Activated B cell treated with CpG ODN at 0.5 μM for 24 hours (primary cell): ENCODE measurements at places on chromosomes 1 and 21. TPM values are rescaled to one million over a fixed set of nuclear protein-coding genes. Genes with fewer than 3 reads are reported as not detected.

Gene LCE2A
- not detected in 2 replicates for total RNA-seq

DNA sequence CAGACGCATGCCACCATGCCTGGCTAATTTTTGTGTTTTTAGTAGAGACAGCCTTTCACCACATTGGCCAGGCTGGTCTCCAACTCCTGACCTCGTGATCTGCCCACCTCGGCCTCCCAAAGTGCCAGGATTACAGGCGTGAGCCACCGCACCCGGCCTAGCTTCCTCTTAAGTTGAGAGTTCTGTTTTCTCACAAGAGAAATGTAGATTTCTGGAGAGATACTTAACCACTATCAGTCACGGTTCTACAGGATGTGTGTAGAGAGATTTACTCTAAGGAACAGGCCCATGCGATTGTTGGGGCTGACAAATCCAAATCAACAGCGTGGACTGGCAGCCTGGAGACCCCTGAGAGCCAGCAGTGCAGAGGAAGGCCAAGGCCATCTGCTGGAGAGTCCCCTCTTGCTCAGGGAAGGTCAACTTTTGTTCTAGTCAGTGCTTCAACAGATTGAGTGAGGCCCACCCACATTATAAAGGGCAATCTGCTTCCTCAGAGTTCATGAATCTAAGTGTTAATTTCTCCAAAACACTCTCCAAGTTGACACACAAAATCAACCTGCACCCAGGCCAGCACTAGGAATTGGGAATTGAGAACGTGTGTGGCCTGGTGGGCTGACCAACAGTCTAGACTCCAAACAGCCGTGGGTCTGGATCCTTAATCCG is 38.7 kb downstream of the CHAF1B start:
- DNase-seq, result no peak

- DNase-seq, result no peak
Observed at GRCh38 chr1:39825432-39825941, 36.8 kb upstream of the BMP8B start.

DNA sequence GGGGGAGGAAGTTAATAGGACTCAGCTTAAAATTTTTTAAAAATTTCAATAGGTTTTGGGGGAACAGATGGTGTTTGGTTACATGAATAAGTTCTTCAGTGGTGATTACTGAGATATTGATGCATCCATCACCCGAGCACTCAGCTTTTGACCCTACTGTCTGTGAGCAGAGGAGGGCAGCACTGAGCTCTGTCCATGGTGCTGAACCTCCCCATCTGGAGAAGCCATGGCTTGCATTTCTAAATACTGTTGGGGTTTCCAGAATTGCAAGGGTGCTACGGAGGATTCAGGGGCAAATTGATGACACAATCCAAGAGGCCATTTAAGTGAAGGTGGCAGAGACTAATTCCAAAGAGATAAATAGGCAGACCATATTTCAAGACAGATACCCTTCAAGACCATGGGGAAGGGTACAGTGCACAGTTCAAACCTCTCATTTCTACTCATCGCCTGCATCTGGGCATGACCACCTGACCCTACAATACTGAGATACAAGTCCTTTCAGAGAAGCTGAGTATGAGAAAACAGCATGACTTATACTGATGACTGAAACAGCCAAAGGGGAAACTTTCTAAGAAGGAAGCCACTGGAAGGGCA is 17.2 kb downstream of the SYT2 start:
- peak; percentile 33 for DNase-seq
